SJCRH30 (cell line): ENCODE measurements at places on chromosomes 4 and X. TPM values are rescaled to one million over a fixed set of nuclear protein-coding genes. Genes with fewer than 3 reads are reported as not detected.

MAGEB6 gene
- total RNA-seq, result 0.06 and 0.10 TPM in 2 replicates

DNA sequence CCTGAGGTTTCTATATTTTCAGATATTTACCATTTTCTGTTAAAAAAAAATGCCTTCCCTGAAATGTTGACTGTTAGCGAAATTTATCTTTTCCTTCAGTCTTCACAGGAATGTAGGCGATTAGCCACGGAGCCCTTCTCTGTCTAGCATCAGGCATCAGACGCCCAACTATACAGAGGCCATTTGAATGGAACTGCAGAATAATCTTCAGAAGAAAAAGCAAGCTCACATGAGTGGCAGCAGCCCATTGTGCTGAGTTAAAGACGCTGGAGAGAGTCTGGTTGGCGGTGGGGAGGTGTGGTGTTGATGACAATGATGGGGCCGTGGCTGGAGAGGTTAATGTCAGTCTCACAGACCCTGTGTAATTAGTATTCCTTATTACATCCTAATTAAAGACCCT, 196.8 kb upstream of the LEF1 start:
- no peak for DNase-seq

MAGEC2 gene
- total RNA-seq, result 2.2 and 2.3 TPM in 2 replicates

JCHAIN gene
- not detected in 2 replicates for total RNA-seq

VCX3A gene
- total RNA-seq, result not detected in 2 replicates

GRCh38 chr4:110034026-110034393, 121.3 kb downstream of the EGF start:
- no peak for DNase-seq

FGG gene
- not detected in 2 replicates for total RNA-seq

- no peak for DNase-seq
These were observed 538.2 kb downstream of the DMD start for GRCh38 chrX:32673193-32673592.
